ENCODE measurements at places on chromosomes 1 and 21. TPM values are rescaled to one million over a fixed set of nuclear protein-coding genes. Genes with fewer than 3 reads are reported as not detected.

The TSPAN1 gene
- total RNA-seq = 77.2 TPM

The PLEKHN1 gene
- total RNA-seq = 1.4 TPM

- no peaks in the 10 kb centered on the region for H3K36me3 ChIP-seq
- peak; percentile 88 for DNase-seq
- peaks cover 15% of the 10 kb centered on the region for H3K4me1 ChIP-seq
- H3K27me3 ChIP-seq = no peaks in the 10 kb centered on the region
Observed at GRCh38 chr1:230752407-230752806, 5.2 kb downstream of the CAPN9 start.

The GCSAML gene
- 1.5 TPM for total RNA-seq

DNA sequence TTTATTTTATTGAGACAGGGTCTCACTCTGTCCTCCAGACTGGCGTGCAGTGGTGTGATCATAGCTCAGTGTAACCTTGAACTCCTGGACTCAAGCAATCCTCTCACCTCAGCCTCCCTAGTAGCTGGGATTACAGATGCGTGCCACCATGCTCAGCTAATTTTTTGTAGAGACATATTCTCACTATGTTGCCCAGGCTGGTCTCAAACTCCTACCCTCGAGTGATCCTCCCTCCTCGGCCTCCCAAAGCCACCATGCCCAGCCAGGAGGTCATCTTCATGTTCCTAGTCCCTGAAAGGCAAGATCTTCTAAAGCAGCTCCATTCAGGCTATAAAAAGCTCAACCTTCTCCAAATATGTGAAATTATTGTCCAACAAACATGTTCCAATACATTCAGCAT lies 53.9 kb downstream of the TOR1AIP2 start:
- H3K4me1 ChIP-seq = no peaks in the 10 kb centered on the region
- no peak overlapping the region for H3K27ac ChIP-seq
- no peak overlapping the region for H3K4me3 ChIP-seq
- no peak for DNase-seq
- H3K36me3 ChIP-seq = no peaks in the 10 kb centered on the region
- H3K27me3 ChIP-seq = no peaks in the 10 kb centered on the region

- no peaks in the 10 kb centered on the region for H3K36me3 ChIP-seq
- H3K4me3 ChIP-seq = no peak overlapping the region
- H3K27me3 ChIP-seq = no peaks in the 10 kb centered on the region
- no peak for DNase-seq
- no peaks in the 10 kb centered on the region for H3K4me1 ChIP-seq
Observed at GRCh38 chr1:239357867-239358266, 28.5 kb upstream of the CHRM3 start.

DNA sequence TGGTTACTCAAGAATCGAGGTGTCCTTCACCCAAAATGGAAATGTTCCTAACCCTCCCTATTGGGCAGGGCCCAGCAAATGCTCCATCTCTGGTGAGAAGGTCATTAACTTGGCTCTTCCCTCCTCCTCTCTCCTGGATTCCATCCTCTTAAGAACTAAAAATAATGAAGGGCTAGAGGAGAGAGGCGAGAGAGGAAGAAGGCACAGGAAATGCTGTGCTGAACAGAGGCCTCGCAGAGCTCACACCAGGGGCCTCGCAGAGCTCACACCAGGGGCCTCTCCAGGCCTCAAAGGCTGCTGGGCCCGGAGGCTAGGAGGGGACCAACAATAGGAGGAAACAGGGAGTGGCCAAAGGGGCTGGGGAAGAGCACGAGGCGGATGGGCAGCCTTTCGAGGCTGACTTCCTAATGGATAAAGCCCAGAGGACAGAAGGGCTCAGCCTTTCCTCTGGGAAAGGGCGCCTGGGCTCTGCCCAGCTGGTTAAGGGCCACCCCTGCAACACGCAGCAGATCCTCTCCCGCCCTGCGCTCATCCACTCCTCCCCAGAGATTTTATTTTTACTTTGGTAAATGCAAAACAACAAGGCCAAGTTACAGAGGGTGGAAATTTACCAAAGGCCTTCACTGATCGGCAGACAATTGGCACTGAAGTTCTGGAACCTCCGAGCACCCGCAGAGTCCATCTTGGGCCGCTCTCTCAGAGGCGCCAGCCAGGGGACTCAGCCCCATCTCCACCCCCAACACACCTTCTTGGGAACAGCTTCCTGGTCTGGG lies 78.5 kb downstream of the ITPKB start:
- no peaks in the 10 kb centered on the region for H3K27me3 ChIP-seq
- peaks cover 55% of the 10 kb centered on the region for H3K4me1 ChIP-seq
- H3K36me3 ChIP-seq = no peaks in the 10 kb centered on the region
- DNase-seq = no peak

- H3K4me1 ChIP-seq = no peaks in the 10 kb centered on the region
- H3K4me3 ChIP-seq = no peak overlapping the region
- no peaks in the 10 kb centered on the region for H3K27me3 ChIP-seq
- H3K36me3 ChIP-seq = no peaks in the 10 kb centered on the region
Observed at GRCh38 chr1:59579222-59579621, 235.5 kb upstream of the HOOK1 start.

DNA sequence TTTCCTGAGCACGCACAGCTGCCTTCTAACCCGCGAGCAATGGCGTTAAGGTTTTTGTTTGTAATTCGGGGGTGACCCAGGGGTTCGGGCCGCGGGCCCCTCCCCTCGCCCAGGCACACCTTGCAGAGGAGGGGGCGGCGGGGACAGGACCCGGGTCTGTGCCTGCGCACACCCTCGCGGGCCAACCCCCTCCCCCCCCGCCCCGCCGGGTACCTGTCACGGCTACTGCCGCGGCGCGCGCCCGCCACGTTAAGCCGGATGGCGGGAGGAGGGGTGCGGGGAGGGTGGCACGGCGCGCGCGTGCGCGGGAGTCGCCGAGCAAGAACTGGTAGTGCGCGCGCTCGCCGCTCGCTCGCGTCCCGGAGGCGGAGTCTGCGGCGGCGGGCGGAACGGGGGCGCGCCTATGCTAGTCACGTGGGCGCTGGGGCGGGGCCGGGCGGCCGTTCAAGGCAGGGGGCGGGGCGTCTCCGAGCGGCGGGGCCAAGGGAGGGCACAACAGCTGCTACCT lies at the start of gene TPTE:
TSS of gene TPTE (plus strand) at position 493 of the 508 bp plus-strand sequence. CDS start 17,141 bp downstream, outside the sequence.
- no peak within 1 kb of the TSS for H3K27ac ChIP-seq
- no peaks in the 10 kb centered on the region for H3K36me3 ChIP-seq
- H3K4me3 ChIP-seq = no peak within 1 kb of the TSS
- no peaks in the 10 kb centered on the region for H3K27me3 ChIP-seq
- DNase-seq = no peak

DNA sequence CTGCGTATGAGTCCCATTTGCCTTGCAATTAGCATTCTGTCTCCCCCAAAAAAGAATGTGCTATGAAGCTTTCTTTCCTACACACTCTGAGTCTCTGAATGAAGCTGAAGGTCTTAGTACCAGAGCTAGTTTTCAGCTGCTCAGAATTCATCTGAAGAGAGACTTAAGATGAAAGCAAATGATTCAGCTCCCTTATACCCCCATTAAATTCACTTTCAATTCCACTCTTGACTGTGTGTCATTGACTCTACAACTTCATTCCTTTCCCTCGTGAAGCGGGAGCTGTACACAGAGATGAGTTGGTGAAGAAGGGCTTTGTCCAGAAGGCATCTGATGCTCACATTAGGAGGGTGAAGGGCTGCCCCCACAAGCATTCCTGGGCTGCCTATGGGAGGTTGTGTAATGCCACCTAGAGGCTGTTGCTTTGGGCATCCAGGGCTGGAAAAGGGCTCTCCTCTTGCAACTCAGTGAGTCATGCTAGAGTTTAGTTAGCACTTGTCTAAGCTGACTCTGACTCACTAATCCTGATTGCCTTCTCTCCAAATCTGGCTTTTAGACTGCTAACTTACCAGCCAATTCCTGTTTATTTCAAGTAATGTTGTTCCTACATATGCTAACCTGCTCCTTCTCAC lies 1.8 kb downstream of the SPRR1B start:
- no peak overlapping the region for H3K27ac ChIP-seq
- no peaks in the 10 kb centered on the region for H3K4me1 ChIP-seq
- no peak overlapping the region for H3K4me3 ChIP-seq
- H3K36me3 ChIP-seq = no peaks in the 10 kb centered on the region
- DNase-seq = no peak

DNA sequence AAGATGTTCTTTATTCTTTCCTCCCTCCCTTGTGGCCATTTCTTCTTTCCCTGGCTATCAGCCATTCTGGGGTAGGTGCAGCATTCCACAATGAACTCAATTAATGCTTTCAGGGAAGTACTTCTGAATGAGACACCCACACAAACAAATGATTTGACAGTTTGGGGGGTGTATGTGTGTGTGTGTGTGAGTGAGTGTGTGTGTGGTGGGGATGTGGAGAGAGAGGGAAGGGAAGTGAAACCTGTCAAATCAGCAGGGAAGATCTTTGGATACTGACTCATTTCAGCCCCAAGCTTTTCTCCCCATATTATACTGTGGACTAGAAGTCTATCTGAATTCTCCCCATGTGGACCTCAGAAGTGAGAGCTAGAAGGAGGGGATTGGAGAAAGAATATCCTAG lies 154.9 kb upstream of the CD34 start:
- H3K4me1 ChIP-seq = no peaks in the 10 kb centered on the region
- H3K4me3 ChIP-seq = no peak overlapping the region
- H3K27me3 ChIP-seq = no peaks in the 10 kb centered on the region
- H3K27ac ChIP-seq = no peak overlapping the region
- DNase-seq = no peak

DNA sequence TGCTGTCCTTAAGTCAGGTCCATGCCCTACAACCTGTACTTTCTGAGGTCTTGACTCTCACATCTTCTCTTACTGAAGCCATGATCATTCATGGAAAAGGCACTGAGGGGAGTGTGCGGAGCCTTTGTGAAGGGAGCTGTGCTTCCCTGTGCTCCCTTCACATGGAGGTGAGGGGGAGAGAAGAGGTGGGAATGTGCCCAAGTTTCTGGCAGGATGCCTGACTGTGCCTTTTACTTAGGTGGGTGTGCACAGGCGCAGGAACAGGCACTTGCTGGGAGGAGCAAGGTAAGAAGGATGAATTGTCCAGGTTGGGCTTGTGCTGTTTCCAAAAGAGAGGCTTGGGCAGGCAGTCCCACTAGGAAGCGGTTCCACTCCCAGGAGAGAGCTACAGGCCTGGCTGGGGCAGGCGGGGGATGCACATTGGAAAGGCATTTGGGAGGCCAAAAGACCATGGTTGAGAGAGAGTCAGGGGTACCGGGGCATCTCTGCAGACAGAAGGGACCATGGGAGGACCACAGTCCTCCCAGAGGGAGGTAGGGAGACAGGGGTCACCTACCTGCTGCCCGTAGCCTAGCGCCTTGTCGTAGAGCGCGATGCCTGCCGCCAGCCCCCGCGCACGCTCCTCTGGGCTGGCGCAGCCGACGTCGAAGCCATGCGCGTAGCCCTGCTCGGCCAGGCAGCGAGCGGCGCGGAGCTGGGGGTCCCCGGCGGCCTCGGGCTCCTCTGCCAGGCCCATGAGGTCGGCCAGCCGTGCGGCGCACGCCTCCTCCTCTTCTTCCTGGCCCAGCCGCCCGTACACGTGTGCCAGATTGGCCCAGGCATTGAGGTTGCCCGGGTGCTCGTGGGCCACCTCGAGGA lies 853 bp downstream of the TTC22 start:
- no peak for DNase-seq
- H3K4me1 ChIP-seq = no peaks in the 10 kb centered on the region
- peak overlapping the region; percentile 75 for H3K27ac ChIP-seq
- H3K27me3 ChIP-seq = no peaks in the 10 kb centered on the region
- H3K4me3 ChIP-seq = peak overlapping the region; percentile 53

DNA sequence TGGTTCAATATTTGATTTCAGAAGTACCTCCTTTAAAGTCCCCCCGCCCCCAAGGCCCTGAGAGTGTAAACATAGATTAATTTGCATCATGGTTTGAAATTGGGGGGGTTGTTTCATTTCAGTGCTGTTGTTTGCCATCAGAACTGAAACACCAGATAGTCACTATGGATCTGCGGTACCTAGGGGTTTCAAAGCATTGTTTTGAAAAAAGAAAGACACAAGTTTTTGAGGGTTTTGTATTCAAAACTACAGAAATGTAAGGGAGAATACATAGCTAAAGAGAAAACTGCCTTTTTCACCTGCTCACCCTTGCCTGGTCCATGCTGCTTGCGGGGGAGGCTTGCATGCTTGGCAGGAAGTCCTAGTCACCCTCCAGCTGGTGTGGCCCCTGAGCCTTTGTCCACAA lies 59.3 kb downstream of the ACP6 start:
- H3K27ac ChIP-seq = peak overlapping the region; percentile 49
- H3K4me3 ChIP-seq = no peak overlapping the region
- peaks cover 3% of the 10 kb centered on the region for H3K4me1 ChIP-seq
- no peak for DNase-seq
- no peaks in the 10 kb centered on the region for H3K27me3 ChIP-seq
- no peaks in the 10 kb centered on the region for H3K36me3 ChIP-seq

The BSND gene
- total RNA-seq = not detected

GRCh38 chr1:223358826-223359225 lies 5.2 kb downstream of the SUSD4 start:
- H3K36me3 ChIP-seq = no peaks in the 10 kb centered on the region
- H3K4me1 ChIP-seq = no peaks in the 10 kb centered on the region
- no peaks in the 10 kb centered on the region for H3K27me3 ChIP-seq
- H3K27ac ChIP-seq = no peak overlapping the region
- H3K4me3 ChIP-seq = no peak overlapping the region

- H3K36me3 ChIP-seq = no peaks in the 10 kb centered on the region
- no peaks in the 10 kb centered on the region for H3K27me3 ChIP-seq
- no peak for DNase-seq
Observed at GRCh38 chr1:247539215-247539614, 3.0 kb upstream of the OR2C3 start.

The SLC30A10 gene
- total RNA-seq = 0.18 TPM

The SIPA1L2 gene
- total RNA-seq = 8.1 TPM

The OPRD1 gene
- total RNA-seq = 0.09 TPM

DNA sequence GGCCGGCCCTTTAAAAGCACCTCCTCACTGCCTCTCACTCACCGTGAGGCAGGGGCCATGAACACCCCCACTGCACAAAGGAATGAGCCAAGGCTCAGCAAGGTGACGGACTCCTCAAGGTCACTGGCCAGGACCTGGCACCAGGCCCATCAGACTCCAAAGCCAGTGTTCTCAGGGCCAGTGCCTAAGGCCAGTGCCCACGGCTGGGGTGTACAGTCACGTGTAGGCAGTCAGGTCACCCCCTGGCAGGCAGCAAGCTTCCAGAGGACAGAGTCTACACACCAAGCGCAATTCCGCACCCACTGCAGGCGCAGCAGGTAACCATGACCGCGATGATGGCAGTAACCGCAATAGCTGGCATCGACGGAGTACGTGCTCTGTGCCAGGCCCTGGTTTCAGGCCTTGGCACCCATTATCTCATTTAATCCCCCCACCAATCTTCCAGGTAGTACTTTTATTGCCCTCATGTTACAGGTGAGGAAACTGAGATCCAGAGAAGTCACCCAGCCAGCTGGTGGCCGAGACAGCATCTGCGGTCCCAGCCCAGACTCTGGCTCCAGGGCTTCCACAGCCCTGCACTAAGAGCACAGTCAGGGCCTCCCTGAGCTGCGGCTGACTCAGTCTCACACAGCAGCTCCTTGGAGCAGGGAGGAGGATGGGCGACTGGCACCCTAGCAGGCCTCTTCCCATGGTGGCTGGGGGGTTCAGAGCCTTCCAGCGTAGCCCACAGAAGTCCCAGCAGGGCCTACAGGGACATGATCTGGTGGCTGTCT lies 27.0 kb downstream of the RAP1GAP start:
- no peak overlapping the region for H3K4me3 ChIP-seq
- DNase-seq = no peak
- peaks cover 12% of the 10 kb centered on the region for H3K4me1 ChIP-seq

The S100A2 gene
- 22.6 TPM for total RNA-seq

The OR10J1 gene
- total RNA-seq = not detected

The SLC6A9 gene
- 4.6 TPM for total RNA-seq
